BE2C (cell line): ENCODE measurements at places on chromosomes 12 and 14.

DNA sequence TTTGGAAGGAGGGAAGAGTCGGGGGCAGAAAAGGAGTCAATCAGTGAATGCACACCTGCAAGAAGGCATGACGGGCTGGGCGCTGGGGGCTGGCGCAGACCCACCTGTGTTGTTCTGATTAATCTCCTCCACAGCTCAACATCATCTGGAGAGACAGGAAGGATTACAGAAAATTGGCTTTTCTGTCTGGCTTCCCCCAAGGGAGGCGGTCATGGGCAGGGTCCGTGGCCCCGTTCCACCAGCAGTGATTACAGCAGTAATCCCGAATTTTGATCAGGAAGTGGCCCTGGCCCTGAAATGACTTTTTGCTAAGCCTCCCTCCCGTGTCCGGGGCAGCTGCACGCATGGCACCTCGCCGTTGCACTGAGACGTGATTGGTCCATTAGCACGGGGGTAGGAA lies 24.4 kb upstream of the GALNT9 start:
- DNase-seq = no peak

DNA sequence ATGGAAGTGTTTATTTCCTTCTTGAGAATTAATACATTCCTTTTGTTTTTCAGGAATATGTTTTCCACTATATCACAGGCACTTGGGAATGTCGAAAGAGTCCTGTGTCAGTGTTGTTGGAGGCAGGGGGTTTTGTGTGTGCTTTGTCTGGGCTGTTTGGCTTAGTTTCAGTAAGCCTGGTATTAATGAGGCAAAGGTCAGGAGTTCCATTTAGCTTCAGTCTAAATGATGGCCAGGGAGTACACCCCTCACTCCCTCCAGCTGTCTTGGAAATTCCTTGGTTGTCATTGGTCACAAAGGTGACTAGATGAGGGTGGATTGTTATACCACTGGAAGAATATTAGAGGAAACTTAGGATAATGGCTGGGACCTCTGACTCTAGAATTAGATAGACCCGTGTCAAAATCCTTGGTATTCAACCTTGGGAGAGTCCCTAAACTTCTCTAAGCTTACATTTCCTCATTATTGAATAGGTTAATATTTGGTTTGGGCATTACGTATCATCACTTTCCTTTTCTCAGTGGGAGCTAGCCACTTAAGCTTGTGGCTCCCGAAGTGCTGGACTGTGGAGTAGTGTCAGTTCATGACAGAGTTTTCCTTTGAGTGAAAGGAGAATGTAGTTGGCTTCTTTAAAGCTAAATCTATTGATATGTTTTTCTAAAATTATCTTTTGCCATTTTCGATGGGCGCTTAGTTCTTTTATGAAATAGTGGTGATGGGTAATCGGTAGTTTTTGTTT lies 5.2 kb downstream of the FRS2 start:
- no peak for DNase-seq

- DNase-seq = no peak
Measured at GRCh38 chr12:77047341-77048109, 17.8 kb downstream of the E2F7 start.

GRCh38 chr14:68403191-68404145 lies 389.4 kb downstream of the ZFP36L1 start:
- no peak for DNase-seq

- DNase-seq = peak; percentile 51
Measured at GRCh38 chr14:104865081-104865630, at the start of gene CEP170B. TSS of gene CEP170B (plus strand) at chr14:104865268. CDS start at chr14:104868451, 3,183 bp downstream.

DNA sequence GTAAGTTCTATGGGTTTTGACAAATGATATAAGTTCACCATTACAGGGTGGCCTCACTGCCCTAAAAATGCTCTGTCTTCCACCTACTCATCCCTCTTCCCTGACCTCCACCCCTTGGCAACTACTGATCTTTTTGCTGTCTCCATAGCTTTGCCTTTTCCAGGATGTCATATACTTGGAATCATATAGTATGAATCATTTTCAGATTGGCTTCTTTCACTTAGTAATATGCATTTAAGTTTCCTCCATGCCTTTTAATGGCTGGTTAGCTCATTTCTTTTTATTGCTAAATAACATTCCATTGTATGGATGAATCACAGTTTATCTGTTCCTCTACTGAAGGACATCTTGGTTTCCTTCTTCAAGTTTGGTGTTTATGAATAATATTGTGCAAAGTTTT lies 14.0 kb upstream of the PEX5 start:
- DNase-seq = no peak

- DNase-seq = no peak
Measured at GRCh38 chr12:50562520-50563433, 58.0 kb downstream of the DIP2B start.

- no peak for DNase-seq
Measured at GRCh38 chr12:86249276-86249675, 6.9 kb downstream of the MGAT4C start.

DNA sequence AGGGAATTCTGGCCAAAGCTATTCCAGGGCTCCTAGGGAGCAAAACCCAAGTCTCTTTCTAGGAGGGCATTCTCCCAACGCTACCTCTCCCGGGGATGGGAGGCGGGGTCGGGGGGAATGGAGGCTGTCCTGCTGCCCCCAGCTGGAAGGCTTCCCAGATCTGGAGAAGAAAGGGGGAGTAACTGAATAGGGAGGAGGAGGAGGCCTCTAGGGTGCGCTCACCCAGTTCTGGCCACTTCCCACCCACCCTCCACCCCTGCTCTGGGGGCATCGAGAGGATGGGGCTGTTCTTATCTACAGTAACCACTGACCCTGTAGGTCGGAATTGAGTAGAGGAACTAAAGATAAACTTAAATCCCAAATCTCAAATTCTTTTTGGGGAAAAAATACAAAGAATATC lies 579 bp upstream of the RNASE1 start:
- DNase-seq = no peak
